Renal cortex interstitium (tissue), 15 donors: ENCODE measurements at places on chromosomes 1 and 21.

- no peak for DNase-seq
Measured at GRCh38 chr1:2232255-2232915, 4.3 kb downstream of the SKI start.

DNA sequence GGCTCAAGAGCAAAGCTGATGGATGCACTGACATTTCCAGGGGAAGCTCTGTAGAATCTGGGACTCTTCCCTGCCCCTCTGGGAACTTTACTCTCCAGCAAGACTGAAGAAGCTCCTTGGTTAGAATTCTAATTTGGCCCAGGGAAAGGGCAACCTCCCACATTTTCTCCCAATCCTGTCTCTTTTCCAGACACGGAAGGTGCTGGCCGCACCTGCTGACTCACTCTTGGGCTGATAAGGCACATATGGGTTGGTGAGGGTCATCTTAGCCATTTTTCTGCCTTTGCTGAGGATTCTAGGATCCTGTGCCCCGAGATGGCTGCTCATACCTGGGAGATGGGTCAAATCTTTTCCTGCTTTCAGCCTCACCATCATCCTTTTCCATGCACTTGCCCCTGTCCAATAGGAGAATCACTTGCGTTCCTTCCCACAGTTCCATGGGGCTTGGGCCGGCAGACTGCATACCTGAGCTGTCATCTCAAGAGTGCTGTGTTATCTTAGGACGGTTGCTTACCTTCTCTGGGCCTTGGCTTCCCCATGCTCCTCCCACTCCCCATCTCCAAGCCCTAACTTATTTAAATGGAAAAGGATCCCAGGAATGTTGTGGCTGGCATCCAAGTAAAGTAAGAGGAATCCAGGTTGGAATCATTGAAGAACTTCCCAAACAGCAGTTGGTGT is 1.3 kb downstream of the TINAGL1 start:
- no peak for DNase-seq

GRCh38 chr1:98493469-98493868 is 168.1 kb upstream of the SNX7 start:
- DNase-seq: no peak

DNA sequence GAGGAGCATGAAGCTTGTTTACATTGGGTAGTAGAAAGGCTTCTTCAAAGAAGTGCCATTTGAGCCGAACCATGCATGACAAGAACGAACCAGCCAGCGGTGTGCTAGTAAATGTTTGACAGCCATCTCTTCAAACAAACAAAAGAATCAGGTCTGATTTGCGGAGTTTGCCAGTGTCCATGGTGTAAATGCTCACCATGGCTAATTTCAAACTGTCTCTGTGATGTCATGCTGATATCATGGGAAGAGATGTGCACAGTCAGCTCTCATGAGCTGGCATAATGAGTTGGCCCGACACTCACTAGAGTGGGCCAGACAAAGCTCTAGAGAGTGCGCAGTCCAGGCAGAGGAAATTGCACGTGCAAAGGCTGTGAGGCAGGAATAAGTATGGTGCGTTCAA is 101.1 kb downstream of the KAZN start:
- DNase-seq: no peak

GRCh38 chr1:172670791-172671190 is 11.9 kb downstream of the FASLG start:
- no peak for DNase-seq

- no peak for DNase-seq
Measured at GRCh38 chr21:40641042-40641441, 205.9 kb downstream of the DSCAM start.

- no peak for DNase-seq
Measured at GRCh38 chr1:5917591-5918274, 74.5 kb downstream of the NPHP4 start.

DNA sequence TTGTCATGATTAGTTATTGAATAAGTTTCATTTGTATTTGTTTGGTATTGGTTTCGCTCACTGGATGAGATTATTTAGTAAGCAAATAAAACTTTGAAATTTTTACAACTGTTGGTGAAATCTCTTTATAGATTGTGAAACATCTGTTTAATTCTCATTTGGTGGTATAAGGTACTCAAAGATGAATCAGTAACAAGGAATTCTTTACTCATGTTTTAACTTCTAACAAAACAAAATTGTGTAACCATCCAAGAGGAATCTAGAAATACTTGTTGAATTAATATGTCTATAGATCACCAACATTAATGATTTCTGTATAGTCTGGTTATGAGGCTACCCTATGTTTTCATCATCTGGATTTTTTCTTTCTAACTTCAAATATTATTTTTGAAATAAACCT is 62.8 kb upstream of the USP25 start:
- DNase-seq: no peak

DNA sequence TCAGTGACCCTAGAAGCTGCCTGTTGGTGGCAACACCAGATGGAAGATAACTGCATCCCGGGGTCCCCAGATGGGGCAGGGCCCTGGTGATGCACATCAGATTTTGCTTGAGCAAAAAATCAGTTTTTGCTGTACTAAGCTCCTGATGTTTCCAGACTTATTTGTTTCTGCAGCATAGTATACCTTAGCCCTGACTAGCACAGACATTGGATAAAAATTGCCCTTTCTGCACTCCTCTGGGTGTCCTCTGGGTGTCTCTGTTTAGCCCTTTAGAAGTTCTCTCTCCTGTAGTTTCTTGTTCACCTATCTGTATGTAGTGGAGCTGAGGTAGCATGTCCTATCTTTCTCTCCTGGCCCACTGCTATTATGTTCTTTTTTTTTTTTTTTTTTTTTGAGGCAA is 30.3 kb upstream of the PLA2G2C start:
- DNase-seq: no peak

GRCh38 chr21:33128538-33128937 is 58.6 kb downstream of the OLIG1 start:
- no peak for DNase-seq

- no peak for DNase-seq
Measured at GRCh38 chr1:206774093-206774492, 1.8 kb upstream of the IL10 start.
